HCT116 (cell line): ENCODE measurements at places on chromosomes 12 and 14.

GRCh38 chr14:61662437-61663311, 32.6 kb upstream of the HIF1A start:
- peak; percentile 34 for DNase-seq

- no peak for DNase-seq
These were observed 312.5 kb upstream of the PDE3A start for GRCh38 chr12:20055856-20056255.

GRCh38 chr14:36426836-36427235, 93.2 kb downstream of the NKX2-1 start:
- no peak for DNase-seq

- no peak for DNase-seq
These were observed 6.4 kb upstream of the BRF1 start for GRCh38 chr14:105307052-105307727.

- no peak for DNase-seq
These were observed 66.0 kb downstream of the KLHL28 start for GRCh38 chr14:44895716-44896115.

GRCh38 chr12:100141998-100142850, 450 bp downstream of the BLTP3B start:
- no peak for DNase-seq

GRCh38 chr12:57124261-57124877, 3.9 kb upstream of the LRP1 start:
- DNase-seq = peak; percentile 56

DNA sequence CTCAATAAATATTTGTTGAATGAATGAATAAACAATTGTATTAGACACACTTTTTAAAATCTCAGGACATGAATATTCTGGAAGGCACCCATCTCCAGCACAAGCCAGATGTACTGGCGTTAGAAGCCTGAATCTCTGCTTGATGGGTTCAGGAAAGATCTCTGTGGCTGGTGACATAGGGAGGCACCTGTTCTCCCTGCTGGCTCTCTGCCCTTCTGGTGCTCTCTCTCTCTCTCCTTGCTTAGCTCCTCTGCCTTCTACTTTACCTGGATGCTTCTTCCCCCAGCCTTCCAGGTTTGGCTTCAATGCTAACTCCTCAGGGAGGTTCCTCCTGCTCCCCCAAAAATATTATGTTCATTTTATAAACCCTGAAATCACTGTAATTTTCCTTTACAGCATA, 1.5 kb downstream of the CYP46A1 start:
- no peak for DNase-seq

- no peak for DNase-seq
These were observed 392.3 kb downstream of the MED13L start for GRCh38 chr12:115885040-115885690.

DNA sequence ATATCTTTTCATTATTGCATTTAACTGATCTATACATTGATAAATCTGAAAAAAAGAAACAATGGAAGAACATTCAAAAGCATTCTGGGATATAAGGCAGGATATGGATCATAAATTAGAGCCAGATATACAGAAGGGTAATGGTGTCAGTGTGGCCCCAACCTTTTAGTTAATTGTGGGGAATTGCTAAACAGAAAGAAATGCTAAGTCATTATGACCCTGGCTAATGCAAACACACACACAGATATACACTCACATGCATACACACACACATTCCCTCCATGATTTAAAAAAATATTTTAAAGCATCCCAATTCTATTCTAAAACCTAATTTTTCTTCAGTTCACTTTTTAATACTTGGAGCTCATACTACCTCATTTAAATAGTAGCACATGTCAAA, 404.5 kb downstream of the BCAT1 start:
- DNase-seq = no peak
